ENCODE measurements at places on chromosomes 5 and 9.

GRCh38 chr5:142314606-142315005 is 10.2 kb downstream of the SPRY4 start:
- ATAC-seq: no peak

- ATAC-seq: no peak
These were observed 164.1 kb downstream of the CFAP90 start for GRCh38 chr5:7686794-7687193.

DNA sequence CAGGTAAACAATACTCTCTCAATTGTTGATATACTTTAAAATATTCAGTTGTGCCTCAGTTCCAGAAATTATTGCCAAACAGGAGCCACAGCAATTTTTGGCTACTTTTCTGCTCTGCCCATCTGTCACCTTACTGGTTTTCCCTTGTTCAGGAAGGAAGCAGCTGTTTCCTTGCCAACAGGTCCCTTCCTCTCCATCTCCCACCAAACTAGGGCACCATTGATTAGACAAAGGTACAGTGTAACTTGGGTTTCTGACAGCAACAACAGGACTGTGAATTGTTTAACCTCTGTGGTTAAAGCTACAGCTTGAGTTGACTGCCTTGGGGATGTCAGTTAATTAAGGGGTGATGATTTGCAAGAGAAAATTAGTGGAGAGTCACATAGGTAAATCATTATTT is 76.9 kb downstream of the PIP5K1B start:
- no peak for ATAC-seq

GRCh38 chr5:7391215-7391614 is 4.7 kb upstream of the ADCY2 start:
- ATAC-seq: no peak

- no peak for ATAC-seq
These were observed 245.9 kb downstream of the CTNND2 start for GRCh38 chr5:11658376-11658775.

- ATAC-seq: no peak
These were observed 98.9 kb upstream of the TAF11L2 start for GRCh38 chr5:17398866-17399835.

- ATAC-seq: peak; percentile 55
These were observed 211.7 kb downstream of the DENND1A start for GRCh38 chr9:123718188-123718587.

- ATAC-seq: no peak
These were observed 82.7 kb downstream of the HSD17B3 start for GRCh38 chr9:96219026-96219899.

- ATAC-seq: no peak
These were observed 6.8 kb upstream of the IFNA5 start for GRCh38 chr9:21311889-21312288.

GRCh38 chr5:81207009-81207408 is 26.1 kb upstream of the CKMT2 start:
- ATAC-seq: peak; percentile 44

- ATAC-seq: no peak
These were observed 70.5 kb downstream of the PCDH1 start for GRCh38 chr5:141807732-141808131.

- no peak for ATAC-seq
These were observed 1.1 kb downstream of the CD14 start for GRCh38 chr5:140631831-140632365.

GRCh38 chr9:107465467-107466451 is 23.8 kb downstream of the KLF4 start:
- peak; percentile 97 for ATAC-seq

- ATAC-seq: no peak
These were observed 338.9 kb downstream of the CDH12 start for GRCh38 chr5:22514231-22514630.

GRCh38 chr5:2801577-2802525 is 50.4 kb upstream of the IRX2 start:
- no peak for ATAC-seq

DNA sequence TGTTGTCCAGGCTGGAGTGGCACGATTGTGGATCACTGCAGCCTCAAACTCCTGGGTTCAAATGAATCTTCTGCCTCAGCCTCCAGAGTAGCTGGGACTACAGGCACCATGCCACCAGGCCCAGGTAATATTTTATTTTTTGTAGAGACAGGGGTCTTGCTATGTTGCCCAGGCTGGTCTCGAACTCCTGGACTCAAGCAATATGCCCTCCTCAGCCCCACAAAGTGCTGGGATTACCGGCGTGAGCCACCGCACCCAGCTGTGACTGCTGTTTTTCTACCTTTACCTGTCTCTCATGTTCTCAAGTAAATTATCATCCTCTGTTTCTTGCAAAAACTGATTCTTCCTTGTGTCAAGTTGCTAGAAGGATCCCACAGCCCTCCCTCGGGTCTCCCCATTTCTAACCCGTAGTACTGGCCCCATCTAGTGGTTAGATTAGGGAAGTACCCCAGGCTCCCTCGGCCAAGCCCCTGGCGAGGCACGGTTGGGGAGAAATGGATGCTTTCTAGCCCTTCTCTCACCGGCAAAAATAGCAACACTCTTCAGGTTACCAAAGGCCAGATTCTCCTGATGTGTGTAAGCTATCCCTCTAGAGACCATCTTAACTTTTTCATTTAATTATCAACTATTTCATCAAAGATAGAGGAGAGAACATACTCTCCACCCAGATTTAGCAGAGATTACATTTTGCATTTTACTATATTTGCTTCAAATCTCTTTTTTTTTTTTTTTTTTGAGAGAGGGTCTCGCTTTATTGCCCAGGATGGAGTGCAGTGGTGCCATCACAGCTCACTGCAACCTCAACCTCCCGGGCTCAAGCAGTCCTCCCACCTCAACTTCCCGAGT is 19.2 kb upstream of the TOR1B start:
- peak; percentile 98 for ATAC-seq

GRCh38 chr9:86093788-86094555 is 5.4 kb downstream of the GOLM1 start:
- ATAC-seq: no peak

DNA sequence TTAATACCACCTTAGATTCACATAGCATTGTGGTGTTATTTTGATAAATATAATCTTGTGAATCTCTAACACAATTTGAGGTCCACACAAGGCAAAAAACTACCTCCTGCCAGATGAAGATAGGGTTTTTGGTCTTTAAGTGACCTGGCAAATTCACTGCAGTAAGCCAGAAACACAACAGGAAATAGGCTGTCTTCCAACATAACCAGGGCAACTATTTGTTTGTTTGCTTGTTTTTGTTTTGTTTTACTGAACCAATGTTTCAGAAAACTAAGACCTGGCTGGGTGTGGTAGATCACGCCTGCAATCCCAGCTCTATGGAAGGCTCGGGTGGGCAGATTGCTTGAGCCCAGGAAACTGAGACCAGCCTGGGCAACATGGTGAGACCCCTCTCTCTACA is 95.5 kb downstream of the USP20 start:
- ATAC-seq: no peak

- peak; percentile 75 for ATAC-seq
These were observed 34.7 kb upstream of the DMXL1 start for GRCh38 chr5:119036101-119036762.

DNA sequence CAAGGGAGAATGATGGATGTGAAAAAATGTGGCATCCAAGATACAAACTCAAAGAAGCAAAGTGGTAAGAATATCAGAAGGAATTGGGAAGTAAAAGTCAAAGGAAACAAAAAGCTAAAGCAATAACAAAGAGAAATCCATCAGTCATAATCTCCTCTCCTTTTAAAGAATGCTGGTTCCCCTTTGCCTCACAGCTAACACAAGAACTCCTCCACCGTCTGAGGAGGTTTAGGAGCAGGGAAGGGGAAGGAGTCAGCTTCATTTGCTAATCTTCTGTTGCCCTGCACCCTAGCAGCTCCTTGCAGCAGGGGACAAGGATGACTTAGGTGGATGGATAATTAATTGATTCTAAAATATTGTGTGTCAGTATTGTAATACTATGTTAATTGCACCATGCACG is 16.4 kb downstream of the CD274 start:
- no peak for ATAC-seq

- ATAC-seq: no peak
These were observed 50.4 kb upstream of the ARAP3 start for GRCh38 chr5:141732417-141732816.

- ATAC-seq: no peak
These were observed 605.4 kb upstream of the FAM174A start for GRCh38 chr5:99929806-99930135.

DNA sequence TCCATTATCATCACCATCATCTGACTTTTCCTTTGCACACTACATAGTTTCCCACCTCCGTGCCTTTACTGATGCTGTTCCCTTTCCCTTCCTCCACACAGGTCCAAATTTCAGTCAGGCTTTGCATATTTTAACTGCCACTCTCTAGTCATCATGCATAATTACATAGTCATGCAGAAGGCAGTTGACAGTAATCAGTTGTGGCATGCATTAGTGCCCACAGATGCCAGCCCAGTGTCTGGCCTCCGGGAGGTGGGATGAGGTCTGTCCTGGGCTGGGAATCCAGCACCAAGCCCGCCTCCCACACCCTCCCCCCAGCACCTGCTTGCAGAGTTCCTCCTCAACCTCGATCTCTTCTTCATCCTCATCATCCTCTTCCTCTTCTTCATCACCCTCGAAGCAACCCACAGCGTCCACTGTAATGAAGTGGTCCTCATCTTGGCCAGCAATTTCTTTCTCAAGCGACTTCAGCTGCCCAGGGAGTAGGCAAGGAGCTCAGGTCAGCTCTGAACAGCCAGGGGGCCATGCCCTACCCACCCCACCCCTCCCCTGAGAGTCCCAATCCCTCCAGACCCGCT is 8.8 kb downstream of the BBLN start:
- ATAC-seq: peak; percentile 69

DNA sequence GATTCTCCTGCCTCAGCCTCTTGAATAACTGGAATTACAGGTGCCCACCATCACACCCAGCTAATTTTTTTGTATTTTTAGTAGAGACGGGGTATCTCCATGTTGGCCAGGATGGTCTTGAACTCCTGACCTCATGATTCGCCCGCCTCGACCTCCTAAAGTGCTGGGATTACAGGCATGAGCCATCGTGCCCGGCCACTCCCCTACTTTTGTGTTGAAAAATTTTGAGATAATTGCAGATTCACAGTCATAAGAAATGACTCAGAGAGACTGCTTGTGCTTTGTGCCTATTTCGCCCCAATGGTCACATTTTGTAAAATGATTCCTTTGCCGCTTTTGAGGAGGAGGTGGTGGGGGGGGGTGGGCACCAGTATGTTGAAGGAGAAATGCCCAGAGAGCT is 48.1 kb upstream of the SH3PXD2B start:
- no peak for ATAC-seq

- no peak for ATAC-seq
These were observed 29.9 kb downstream of the MAT2B start for GRCh38 chr5:163535290-163535689.

DNA sequence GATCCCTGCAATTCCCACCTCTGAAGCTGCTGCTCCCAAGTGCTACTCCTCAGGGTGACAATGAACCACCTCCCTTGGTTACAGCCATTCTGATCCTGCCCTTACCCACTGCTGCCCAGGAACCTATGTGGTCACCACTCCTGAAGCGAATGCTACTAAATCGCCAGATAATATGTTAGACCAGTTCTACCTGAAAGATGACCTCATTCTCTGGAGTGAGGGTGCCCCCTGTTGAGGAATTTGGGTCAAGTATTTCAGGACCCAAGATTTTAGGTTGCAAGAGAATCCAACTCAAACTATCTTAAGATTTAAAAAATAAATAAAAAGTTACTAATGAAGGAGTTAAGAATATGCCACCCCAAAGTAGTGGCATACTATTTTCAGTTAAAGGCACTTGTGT is 5.8 kb upstream of the SNAPC3 start:
- peak; percentile 61 for ATAC-seq

DNA sequence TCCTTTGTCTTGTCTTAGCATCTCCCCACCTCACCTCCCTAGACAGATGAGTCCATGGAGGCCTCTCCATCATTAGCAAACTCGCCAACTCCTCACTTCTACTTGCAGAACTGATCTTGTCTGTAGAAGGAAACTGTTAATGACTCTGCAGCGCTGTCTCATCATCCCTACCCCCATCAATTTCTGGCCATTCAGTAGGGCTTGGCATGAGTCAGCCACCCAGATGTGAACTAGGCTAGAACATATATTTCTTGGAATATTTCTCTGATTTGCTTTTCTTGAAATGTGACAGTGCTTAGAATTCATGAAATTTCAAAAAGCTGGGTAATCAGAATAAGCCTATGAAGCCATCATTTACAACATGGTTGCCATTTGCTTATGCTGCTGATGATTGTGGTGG is 1125.0 kb upstream of the DMAC1 start:
- ATAC-seq: no peak
